DMS 273 treated with DMSO at 0.1 percent for 48 hours (cell line): ENCODE measurements at places on chromosomes 5 and 9.

GRCh38 chr9:126856326-126856877, 4.0 kb upstream of the ZBTB34 start:
- no peak for DNase-seq

DNA sequence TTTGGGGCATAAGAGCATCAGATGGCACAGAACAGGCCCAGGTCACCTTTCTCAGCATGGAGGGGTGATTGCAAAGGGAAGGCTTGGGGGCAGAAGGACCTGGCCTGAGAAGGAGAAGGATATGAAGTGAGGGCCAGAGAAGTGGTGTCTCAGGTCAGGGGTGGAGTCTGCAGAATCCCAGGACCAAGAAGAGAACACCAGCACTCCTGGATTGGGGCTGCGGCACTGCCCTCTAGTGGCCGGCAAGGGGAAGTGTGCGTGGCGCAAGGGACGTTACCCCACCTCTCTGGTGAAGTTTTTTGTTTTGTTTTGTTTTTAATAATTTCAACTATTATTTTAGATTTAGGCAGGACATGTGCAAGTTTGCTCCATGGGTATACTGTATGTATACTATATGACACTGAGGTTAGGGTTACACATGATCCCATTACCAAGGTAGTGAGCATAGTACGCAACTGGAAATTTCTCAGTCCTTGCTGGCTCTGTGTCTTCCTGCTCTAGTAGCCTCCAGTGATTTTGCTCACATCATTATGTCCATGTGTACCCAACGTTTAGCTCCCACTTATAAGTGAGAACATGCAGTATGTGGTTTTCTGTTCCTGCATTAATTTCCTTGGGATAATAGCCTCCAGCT, 1548.6 kb downstream of the EFNA5 start:
- no peak for DNase-seq

DNA sequence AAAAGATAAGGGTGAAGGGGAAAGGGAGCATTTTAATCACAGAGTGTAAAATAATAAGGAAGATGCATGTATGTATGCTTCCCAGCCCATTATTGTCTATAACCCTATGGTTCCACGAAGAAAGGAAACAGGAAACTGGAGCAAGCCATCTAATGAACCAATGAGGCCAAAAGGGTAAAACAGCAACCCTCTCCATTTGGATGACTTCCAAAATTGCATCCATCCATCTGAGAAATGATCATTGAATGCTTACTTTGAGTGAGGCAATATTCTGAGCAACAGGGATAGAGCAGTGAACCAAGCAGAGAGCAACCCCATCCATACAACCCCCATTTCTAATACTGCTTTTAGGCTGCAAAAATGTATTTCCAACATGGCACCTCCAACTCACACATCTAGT, 46.9 kb downstream of the ARL15 start:
- DNase-seq: no peak

GRCh38 chr9:99736291-99736690, 85.4 kb upstream of the NR4A3 start:
- DNase-seq: no peak

- no peak for DNase-seq
Measured at GRCh38 chr5:2588850-2589501, 162.5 kb downstream of the IRX2 start.

DNA sequence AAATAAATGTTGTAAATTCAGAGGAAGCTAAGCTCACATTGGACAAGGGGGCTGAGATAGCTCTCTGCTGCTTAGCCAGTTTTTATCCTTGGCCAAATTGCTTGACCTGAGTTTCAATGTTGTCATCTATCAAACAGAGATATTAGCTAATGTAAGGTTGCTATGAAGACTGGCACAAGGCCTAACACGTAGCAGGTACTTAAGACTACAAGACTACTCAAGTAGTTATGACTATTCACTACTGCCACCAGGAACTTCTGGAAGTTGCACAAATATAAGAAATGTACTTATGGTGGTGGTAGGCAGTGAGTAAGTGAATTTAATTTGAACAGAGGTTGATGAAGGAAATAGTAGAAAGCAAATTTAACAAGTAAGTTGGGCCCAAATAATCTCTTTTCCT, 17.4 kb upstream of the FYB1 start:
- no peak for DNase-seq

DNA sequence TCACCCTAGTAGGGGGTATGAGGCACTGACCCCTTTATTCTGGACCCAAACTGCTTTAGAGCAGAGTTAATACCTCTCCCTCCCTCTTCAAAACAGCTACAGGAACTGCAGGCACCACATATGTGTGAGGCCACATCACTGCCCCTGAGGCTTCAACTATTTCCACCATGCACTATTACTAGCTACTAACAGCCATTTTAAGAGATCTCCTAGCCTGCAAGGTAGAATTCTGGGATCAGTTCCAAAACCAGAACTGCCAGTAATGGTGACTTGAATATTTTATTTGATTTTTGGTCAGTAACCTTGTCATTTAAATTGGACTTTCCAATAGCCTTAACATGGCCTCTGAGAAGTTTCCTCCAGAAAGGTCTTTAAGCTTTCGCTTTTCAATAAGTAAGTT, 55.3 kb upstream of the FSD1L start:
- DNase-seq: no peak

- no peak for DNase-seq
Measured at GRCh38 chr5:72720205-72720604, 96.3 kb upstream of the TNPO1 start.

DNA sequence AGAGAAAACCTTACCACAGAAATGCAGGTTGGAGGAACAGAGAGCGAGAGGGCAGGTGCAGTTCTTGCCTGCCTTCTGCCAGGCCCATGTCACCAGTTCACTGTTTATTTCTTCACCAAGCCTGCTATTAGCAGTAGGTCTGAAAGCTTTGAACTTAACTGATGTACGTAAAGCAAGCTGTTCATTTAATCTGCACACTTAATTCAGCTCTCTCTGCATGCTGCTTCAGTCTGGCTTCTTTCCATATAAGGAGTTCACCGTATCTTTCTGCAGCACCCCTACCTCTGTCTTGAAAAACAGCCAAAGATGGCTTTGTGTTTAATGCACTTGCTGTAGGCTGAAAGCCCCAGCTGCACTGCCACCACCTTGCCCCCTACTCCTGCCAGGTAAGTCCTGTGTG, 205.1 kb downstream of the RAB3C start:
- DNase-seq: peak; percentile 98
